ENCODE measurements at places on chromosomes 4 and X.

DNA sequence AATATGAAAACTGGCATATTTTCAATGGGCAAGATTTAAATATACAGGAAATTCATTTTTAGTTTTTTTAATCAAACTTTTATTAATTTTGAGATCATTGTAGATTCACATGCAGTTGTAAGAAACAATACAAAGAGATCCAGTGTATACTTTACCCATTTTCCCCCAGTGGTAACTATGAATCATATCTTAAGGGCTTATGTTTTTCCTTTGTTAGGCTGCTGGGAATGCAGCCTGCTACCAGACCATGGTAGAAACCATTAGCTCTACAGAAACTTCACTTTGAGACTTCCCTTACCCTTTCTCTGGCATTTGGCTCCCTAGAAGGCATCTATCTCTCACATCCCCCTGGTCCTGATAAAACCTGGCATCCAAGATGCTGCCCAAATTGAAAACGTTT is 147.6 kb upstream of the EOLA2 start:
- DNase-seq: no peak

GRCh38 chr4:46994007-46994405 is 625 bp upstream of the GABRA4 start:
- no peak for DNase-seq

DNA sequence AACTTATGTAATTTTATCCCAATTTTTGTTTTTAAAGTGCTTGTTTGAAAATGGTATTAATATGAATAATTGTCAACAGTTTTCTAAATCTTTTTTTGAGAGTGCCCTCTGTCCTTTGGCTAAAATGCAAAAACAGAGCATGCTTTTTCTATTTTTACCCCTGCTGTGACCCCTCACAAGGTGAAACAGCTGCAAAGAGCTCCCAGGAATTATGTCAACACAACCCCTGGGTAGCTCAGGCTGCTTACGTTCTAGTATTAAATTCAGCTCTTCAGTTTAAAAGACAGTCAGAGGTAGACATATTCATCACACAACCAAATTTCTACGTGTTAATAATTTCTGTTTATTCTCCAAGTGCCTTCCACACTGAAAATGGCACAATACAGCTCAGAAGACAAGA is 367.5 kb downstream of the PRDM5 start:
- DNase-seq: no peak

- DNase-seq: no peak
These were observed 144.8 kb downstream of the FRYL start for GRCh38 chr4:48635310-48635709.

GRCh38 chrX:107565931-107566603 is 62.2 kb upstream of the PRPS1 start:
- no peak for DNase-seq

- no peak for DNase-seq
These were observed 35.3 kb downstream of the CCKAR start for GRCh38 chr4:26454961-26455360.

GRCh38 chr4:89284828-89285227 is 22.8 kb downstream of the GPRIN3 start:
- DNase-seq: no peak

GRCh38 chrX:109926743-109927662 is 75.9 kb upstream of the TMEM164 start:
- no peak for DNase-seq

DNA sequence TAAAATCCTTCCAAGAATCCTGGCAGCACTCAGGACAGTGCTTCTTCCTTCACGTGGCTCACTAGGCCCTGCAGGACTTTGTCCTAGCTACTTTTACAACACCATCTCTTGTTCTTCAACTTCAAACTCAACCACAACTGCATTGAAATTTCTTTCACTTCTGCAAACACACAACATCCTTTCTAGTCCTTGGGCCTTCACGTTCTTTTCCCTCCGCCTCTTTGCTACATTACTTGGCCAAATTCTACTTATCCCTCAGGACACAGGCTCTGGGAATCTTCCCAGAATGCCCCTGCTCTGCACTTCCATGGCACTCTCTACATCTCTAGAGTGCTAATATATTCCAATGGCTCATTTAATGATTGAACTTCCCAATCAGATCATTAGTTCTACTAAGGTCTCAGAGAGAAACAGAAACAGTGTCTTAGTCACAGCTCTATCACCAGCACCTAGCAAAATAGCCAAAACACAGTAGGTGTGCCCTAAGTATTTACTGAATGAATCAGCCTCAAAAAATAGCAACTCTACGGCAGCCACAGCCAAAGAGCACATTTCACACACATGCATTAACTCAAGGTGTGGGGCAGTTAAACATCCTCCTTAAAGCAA is 73.3 kb downstream of the MANBA start:
- no peak for DNase-seq

- no peak for DNase-seq
These were observed 2360.1 kb downstream of the PCDH7 start for GRCh38 chr4:33080275-33080674.

DNA sequence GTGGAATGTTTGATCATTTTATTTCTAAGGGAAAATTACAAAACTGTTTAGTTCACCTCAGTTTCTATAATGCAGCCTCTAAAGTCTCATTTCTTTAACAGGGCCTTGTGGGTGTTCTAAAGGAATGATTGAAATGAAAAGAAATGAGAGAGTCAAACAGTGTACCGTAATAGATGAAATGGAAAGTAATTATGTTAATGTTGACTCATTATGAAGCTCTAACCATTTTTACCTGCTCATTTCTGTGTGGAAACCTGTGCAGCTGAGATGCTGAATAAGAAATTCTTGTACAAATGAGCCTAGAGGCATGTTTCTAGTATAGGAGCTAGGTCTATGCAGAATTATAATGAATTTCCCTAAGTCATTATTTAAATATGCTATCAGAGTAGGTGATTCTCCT is 45.2 kb upstream of the RPA4 start:
- DNase-seq: no peak

- no peak for DNase-seq
These were observed 87.0 kb upstream of the RAPGEF2 start for GRCh38 chr4:159015841-159016240.

DNA sequence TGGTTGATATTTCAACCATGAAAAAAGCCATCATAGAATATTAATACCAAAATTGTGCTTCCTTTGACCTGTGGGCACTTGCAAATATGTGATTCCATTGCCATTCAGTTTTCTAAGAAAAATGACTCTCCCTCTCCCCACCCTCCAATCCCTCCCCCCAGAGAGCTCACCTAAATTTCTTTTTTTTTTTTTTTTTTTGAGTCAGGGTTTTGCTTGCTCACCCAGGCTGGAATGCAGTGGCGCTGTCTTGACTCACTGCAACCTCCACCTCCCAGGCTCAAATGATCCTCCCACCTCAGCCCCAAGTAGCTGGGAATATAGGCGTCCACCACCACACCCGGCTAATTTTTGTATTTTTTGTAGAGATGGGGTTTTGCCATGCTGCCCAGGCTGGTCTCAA is 47.0 kb downstream of the SNX25 start:
- DNase-seq: no peak

DNA sequence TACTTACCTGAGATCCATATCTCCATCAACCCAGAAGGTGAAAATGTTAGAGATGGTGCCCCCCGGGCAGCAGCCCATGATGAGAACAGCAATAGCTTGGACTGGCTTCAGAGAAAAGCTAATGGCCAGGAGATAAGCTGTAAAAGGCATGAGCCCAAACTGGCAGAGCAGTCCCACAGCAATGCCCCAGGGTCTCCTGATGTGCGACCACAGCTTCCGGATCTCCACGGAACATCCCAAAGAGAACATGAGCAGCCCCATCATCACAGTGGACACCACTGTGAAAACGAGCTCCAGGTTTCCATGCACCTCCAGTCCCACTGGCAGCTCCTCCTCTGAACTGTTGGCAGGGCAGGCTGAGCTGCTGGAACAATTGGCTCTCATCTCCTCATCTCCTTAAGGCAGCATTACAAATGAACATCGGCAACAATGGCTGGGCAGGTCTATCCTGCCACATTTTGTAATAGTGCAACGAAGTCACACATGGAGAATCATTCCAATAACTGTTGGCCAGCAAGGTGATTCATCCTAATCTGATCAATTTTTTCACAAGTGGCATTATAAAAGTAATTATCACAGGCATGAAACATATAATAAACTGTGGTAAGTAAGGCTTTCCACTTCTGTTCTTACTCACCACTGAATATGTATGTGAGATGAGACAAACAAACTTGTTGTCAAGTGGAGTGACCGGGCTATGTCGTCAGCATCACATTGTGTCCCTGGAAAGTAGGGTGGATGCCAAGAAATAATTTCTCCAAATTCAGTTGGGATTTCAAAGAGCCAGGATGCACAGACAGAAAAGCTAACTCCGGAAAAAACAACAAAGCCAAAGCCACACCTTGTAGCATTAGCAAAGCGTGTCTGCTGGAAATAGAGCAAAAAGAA is at the start of gene SLC10A6:
Gene SLC10A6, minus strand, starts transcription at position 653 of the 888 bp plus-strand sequence. Its CDS starts 269 bp downstream, at position 384.
- DNase-seq: no peak

- no peak for DNase-seq
These were observed 452.9 kb downstream of the IL1RAPL1 start for GRCh38 chrX:29040160-29040559.

DNA sequence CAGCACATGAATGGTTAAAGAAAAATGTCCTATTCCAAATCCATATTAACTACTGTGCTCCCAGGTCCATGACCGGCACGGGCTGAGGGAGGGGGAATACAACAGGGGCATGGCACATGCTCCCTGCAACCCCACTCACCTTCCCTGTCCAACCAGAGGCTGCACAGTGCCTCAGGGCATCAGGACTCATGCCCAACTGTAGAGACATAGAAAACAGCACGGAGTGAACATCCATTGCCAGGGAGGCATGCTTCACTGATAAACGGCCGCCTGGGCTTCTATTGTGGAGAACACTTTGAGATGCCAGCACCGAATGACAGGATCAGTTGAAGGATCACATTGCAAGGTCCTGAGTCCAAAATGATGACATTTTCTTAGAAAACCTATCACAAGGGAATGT is 140.6 kb downstream of the STK32B start:
- DNase-seq: no peak

DNA sequence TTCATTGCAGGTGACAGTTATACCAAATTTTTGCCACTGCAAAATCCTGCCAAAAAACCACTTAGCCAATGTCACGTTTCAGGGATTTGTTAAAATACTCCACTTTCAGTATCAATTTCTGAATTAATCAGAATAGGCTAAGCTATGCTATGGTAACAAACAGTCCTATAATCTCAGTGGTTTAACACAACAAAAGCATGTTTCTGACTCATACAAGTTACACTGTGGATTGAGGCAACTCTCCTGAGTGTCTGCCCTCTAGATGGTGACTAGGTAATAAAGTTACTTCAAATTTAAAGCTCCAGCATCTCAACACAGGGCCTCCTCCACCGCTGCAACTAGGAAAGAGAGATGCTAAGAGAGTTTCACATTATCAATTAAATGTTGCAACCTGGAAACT is 23.0 kb upstream of the RADX start:
- DNase-seq: no peak

GRCh38 chr4:122528879-122529278 is 72.4 kb upstream of the IL2 start:
- no peak for DNase-seq

DNA sequence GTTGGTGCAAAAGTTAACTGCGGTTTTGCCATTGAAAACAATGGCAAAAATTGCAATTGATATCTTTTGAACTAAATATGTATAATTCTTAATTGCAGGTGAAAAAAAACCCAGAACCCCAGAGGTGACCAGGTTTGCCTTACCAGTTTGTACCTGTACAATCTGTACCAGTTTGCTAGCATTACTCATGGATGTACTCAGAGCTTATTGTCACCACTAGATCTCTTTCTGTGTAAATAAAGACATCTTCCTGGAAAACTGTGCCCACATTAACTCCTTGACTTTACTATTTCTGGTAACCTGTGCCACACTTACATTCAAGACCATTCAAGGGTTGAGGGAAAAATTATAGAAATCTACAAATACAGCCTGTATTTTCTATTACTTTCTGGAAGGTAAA is 139.7 kb downstream of the ELOVL6 start:
- no peak for DNase-seq

DNA sequence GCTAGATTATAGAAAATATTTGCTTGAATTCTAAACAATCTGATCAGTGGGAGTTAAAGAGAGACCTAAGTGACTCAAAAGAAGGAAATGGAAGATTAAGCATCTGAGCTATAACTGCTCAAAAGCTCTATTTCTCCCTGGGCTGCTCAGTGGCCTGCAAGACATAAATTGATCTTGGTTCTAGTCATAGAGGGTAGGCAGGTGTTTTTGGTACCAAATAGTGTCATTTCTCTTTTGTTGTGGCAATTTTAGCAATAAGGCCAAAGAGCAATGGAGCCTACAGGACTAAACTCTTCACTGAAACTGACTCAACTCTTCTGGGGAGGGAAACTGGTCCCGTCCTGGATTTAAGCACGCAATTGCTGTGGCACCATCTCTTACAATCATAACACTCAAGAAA is 33.9 kb upstream of the BMP2K start:
- DNase-seq: no peak

GRCh38 chr4:80831383-80832361 is 198.8 kb upstream of the BMP3 start:
- DNase-seq: no peak

GRCh38 chrX:72080150-72080549 is 51.6 kb downstream of the RTL5 start:
- DNase-seq: no peak

DNA sequence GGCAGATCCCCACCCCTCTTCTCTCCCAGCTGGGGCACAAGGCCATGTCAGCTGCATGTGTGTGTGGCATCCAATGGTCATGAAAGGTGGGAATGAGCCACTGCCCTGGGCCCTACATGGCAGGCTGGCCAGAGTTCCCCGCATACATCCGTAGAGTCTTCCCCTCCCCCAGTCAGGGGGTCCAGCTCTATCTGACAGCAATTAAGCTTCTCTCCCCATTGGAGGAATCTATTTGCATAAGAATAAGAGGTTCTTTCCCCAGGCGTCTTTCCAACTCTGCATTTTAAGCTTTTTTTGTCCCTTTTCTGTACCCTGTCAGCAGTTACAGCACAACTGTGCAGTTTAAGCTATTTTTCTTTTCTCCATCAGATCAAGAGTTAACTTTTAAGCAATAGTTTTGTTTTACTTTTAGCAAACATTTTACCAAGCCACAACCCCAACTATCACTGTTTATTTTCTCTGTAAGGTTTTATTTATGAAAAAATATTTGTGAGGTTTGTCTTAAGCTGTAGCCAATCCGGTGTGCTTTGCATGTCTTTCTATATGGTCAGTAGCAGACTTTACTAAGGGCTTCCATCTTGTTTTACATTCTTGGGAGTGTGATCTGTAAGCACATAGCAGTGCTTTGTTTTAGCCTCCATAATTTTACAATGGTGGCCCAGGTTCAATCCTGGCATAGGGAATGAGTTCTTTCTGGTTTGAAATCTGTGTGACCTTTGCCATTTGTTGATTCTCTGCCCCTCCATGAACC is 28.7 kb downstream of the NLRP2B start:
- no peak for DNase-seq

DNA sequence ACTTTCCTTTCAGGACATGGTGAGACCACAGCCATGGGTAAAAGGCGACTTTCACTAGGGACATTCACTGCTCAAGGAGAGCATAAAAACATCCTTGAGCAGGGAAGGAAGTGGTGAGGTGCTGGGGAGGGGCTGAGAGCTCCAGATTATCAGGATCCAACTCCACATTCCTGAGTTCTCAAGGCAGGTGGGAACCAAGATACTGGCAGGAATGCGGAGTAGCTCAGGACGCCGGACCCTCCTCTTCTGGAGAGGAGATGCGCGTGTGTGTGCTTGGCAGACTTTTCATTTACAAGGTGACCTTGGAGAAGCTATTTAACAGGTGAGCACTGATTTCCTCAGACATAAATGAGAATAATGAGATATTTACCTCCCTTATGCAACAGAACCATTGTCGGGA is 41.3 kb upstream of the TXK start:
- DNase-seq: no peak

Measured in T-helper 17 cell (primary cell).